AG08395 (cell line): ENCODE measurements at places on chromosomes 5 and 9.

DNA sequence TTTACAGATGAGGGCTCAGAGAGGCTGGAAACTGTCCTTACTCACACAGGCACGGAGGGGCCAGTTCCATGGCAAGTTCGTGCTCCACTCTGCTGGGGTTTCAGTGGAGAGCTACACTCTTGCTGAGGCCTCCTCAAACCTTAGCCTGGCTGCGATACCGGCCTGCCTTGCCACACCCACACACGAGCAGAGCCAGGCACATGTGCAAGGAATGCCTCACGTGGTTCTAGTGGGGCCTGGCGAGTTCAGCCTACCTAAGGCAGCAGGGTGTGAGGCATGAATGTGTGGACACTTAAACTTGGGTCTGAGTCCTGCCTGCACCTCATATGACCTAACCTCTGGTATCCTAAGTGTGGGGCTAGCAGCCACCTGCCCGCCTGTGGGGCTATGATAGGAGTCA is 21.5 kb upstream of the PRDM12 start:
- DNase-seq = no peak

GRCh38 chr5:960551-960950 is 48.1 kb upstream of the NKD2 start:
- no peak for DNase-seq

DNA sequence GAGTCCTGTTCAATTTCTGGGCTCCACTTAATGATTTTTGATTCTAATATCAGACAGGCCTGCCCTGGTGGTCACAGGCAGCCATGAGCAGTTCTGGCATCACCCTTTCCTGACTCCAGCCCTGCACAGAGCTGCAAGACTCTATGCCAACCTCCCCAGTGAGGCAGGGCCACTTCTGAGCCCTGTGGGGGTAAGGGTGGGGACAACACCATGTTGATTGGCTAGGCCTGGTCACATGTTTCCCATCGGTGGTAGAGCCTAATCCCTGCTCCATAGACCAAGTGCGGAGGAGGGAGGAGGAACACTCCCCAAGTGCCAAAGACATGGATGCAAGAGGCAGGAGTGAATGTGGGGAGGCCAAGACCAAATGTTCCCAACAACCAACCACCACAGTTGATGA is 134.6 kb downstream of the PHF2 start:
- DNase-seq = no peak

DNA sequence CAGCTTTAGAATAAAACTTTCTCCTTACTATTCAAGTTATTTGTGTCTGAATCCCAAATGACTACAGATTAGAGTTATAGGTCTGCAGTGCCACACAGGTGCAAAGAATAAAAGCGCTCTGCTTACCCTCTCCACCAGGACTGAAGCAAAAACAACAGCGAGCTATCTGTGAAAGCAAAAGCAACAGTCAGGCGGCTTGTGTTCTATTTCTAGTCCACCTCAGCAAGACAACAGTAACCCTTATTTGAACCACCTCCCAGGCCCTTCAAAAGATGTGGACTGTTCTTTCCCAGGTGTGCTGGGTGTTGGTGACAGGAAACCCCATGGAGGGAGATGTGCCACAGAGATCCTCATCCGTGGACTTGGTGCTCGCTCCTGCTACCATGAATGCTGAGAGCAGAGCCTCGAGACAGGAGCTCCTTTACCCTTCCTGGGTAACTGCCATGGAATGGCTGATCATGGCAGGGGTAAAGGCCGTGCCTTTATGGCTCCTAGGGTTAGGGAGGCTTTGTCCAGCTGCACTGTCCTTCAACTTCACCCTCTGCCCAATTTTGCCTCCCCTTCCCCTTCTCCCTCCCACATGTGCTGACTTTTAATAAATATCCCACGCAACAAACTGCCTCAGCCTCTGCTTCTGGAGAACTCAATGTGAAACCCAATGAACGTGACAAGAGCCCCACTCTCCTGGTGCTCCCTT is 108.6 kb downstream of the SERINC5 start:
- DNase-seq = no peak

- no peak for DNase-seq
Measured at GRCh38 chr5:89268460-89268859, 385.5 kb upstream of the MEF2C start.

GRCh38 chr5:143462431-143462830 is 58.9 kb upstream of the NR3C1 start:
- DNase-seq = no peak

GRCh38 chr9:12680757-12681156 is 12.4 kb upstream of the TYRP1 start:
- no peak for DNase-seq

GRCh38 chr5:97071101-97071500 is 71.3 kb downstream of the LIX1 start:
- peak; percentile 27 for DNase-seq

DNA sequence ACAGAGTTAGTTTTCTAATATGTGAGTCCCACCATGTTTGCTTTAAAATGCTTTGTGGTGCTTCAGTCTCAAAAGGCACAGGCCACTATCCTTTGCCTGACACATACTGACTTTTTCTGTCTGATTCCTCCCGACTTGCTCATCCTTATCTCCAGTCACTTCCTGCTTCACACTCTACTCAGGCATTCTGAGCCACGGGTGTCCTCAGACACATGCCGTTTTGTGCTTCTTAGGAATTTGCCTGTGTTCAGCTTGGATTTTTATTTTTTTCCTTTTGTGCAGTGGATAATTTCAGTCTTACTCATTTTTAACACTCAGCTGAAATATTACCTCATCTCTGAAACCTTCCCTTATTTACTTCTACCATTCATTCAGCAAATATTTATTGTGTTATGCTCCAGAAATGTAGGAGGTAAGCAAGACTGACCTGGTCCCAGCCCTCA is 54.1 kb downstream of the MAN2A1 start:
- peak; percentile 91 for DNase-seq

DNA sequence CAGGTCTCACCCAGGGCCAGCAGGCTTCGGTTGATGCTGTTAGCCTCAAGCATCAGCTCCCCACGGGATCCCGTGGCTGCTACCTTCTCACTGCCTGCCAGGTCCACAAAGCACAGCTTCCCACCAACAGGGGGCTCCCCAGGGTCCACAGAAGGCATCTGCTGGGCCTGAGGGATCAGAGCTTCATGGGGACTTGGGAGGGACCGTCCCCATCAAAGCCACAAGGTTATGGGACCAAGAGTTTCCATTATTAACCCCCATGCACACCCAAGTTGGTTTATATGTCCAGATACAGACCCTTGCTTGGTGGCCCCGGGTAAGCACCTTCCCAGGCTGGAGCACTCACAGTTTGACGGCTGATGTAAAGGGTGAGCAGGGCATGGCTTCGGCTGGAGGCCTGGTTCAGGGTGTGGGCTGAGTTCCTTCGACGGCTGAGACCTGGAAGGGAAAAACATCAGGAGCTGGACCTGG is 3.0 kb downstream of the KIF12 start:
- DNase-seq = no peak

DNA sequence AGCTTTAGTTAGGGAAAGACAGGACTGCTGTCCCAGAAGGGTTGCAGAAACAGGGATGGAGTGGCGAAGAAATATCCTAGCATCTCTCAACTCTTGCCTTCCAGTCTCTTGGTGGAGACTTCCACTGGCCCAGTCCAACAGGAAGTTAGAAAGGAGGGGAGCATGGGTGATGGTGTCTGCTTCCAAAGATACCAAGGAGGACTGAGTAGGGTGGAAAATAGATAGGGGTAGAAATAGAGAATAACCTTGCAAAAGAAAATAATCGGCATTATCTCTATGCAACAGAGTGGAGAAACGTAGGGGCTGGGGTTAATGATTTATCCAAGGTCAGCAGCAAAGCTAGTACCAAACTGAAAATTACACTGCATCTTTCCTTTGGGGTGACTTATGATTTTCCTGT is 242.3 kb downstream of the PSAT1 start:
- no peak for DNase-seq

DNA sequence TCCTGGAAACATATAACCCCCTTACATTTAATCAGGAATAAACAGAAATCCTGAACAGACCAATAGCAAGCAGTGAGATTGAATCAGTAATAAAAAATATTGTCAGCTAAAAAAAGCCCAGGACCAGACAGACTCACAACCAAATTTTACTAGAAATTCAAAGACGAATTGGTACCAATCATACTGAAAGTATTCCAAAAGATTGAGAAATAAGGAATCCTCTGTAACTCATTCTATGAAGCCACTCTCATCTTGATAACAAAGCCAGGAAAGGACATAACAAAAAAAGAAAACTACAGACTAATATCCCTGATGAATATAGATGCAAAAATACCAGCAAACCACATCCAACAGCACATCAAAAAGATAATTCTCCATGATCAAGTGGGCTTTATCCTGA is 714.0 kb downstream of the SEMA5A start:
- DNase-seq = no peak

DNA sequence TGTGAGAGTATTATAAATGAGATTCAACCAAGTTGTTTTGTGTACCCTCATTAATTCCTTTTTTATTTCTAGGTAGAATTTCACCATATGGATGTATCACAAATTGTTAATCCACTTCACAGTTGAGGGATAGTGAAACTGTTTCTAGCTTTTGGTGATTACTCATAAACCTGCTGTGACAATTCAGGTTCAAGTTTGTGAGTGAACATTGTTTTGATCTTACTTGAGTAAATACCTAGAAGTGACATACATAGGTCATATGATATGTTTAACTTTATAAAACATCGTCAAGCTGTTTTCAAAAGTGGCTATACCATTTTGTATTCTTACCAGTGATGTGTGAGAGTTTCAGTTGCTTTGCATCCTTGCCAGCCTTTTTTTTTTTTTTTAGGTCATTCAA is 112.9 kb downstream of the CAMK4 start:
- no peak for DNase-seq

DNA sequence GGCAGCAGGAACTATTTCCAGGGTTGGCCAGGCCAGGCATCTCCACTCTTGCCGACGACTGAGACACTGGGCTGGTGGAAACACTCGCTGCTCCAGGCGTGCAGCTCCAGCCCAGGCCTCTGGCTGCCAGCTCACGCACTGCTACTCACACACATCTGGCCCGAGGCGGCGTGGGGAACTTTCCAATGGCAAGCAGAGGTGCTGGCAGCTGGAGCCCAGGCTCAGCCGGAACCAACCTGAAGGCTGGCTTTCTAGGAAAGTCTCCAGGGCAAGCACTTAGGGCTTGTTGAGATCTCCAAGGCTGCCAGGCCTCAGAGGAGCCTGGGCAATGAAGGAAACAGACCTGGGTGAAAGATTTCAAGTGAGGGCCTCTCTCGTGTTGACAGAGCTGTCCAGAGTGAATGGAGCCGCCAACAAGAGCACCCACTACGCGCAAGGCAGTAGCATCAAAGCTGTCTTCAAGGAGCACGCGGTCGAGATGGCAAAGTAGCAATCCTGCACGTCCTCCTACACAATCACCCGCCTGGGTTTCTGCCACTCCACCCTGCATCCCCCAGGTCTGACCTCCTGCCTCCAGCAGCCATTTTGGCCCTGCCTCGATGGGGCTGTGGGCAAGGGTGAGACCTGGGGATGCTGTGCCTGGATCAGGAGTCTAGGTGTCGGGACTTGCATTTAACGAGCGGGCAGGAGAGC is 14.4 kb downstream of the SH3PXD2B start:
- DNase-seq = peak; percentile 38

GRCh38 chr9:3962971-3963642 is 336.8 kb downstream of the GLIS3 start:
- DNase-seq = peak; percentile 66

DNA sequence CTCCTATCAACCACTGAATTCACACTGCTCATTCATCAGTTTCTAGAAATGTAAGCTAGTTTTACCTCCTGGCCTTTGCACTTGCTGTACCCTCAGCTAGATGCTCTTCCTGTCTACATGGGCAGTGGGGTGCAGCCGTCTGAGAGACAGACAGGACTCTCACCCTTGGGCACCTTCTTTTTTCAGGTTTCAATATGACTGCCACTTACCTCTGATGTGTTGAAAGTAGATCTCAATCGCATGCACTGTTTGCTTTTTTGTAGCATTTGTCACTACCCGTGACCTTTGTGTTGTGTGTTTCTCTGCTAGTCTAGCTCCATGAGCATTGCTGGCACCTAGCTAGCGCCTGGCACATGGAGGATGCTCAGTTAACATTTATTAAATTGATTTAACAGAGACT is 403.1 kb upstream of the TRPC7 start:
- DNase-seq = no peak

DNA sequence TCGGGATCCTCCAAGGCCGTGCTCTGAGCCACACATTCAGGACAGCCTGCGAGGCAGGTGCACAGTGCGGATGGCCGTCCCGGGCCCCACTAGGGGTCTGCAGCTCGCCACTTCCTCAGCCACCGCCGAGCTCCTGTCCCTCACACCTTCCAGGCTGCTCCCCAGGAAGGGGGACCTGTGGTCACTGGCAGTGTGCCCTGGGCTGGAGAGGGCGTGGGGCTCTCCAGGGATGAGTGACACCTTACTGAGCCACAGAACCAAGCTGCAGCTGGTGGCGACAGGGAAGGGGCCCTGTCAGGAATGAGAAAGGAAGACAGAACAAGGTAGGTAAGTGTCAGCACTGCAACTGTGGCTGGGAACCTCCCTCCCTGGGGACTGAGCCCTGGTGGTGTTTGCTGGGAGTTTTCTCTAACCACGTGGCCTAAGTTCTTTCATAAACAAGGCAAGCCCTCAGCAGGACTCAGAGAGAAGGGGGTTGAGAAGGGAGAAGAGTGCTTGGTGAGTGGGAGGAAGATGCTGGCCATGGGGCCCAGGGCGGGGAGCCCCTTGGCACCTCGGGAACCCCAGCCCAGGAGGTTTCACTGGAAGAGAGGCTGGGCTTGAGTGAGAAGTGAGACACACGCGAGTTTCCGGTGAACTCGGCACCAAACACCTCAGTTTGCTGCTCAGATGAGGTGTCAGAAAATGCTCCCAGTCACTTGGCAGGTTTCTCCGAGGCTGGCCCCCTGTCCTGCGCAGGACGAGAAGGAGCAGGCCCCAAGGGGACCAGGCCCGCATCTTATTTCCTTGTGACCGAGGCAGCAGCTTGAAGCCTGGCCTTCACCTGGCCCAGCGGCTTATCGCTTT is 5.2 kb downstream of the IL13 start:
- no peak for DNase-seq

GRCh38 chr9:93869088-93869487 is 86.1 kb downstream of the BARX1 start:
- DNase-seq = no peak

DNA sequence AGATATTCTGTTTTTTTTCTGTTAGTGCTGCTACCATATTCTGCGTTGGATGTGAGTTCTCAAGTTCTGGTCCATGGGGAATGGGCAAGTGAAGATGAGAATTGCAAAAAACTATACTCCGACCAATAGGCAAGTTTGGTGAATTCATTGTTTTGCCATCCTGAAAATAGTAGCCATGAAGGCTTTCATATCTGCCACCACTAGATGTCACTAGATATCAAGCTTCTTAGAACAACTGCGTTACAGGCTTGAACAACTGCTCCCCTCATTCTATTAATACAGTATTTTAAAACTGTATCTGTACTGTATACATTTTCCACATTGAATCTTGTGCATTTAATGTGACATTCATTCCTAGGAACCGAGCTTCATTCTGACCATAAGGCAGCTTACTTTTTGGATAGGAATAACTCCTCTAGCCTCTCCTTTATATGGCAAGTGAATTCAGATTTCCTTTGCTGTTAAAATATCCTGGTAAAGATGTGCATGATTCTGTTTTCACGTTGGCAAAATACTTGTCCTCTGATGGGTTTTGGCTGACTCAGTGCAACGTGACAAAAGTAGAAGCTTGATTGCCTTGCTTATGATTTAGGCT is 163.6 kb downstream of the SREK1 start:
- DNase-seq = peak; percentile 67

- DNase-seq = peak; percentile 83
Measured at GRCh38 chr5:135332519-135333150, 66.4 kb downstream of the MACROH2A1 start.

GRCh38 chr5:153158608-153159007 is 331.9 kb upstream of the GRIA1 start:
- DNase-seq = no peak

GRCh38 chr5:133851521-133851920 is 116.9 kb downstream of the C5orf15 start:
- no peak for DNase-seq
